ENCODE measurements at places on chromosomes 6 and 20. TPM values are rescaled to one million over a fixed set of nuclear protein-coding genes. Genes with fewer than 3 reads are reported as not detected.

CENPB gene
- total RNA-seq = 78.6 TPM

RHAG gene
- not detected for total RNA-seq

SNAI1 gene
- 19.7 TPM for total RNA-seq

ENPP5 gene
- total RNA-seq = 0.36 TPM

SALL4 gene
- not detected for total RNA-seq

ADGRB3 gene
- 1.3 TPM for total RNA-seq

SOBP gene
- 5.2 TPM for total RNA-seq

PTPRK gene
- total RNA-seq = 22.0 TPM
